ENCODE measurements at places on chromosomes 2 and 18.

DNA sequence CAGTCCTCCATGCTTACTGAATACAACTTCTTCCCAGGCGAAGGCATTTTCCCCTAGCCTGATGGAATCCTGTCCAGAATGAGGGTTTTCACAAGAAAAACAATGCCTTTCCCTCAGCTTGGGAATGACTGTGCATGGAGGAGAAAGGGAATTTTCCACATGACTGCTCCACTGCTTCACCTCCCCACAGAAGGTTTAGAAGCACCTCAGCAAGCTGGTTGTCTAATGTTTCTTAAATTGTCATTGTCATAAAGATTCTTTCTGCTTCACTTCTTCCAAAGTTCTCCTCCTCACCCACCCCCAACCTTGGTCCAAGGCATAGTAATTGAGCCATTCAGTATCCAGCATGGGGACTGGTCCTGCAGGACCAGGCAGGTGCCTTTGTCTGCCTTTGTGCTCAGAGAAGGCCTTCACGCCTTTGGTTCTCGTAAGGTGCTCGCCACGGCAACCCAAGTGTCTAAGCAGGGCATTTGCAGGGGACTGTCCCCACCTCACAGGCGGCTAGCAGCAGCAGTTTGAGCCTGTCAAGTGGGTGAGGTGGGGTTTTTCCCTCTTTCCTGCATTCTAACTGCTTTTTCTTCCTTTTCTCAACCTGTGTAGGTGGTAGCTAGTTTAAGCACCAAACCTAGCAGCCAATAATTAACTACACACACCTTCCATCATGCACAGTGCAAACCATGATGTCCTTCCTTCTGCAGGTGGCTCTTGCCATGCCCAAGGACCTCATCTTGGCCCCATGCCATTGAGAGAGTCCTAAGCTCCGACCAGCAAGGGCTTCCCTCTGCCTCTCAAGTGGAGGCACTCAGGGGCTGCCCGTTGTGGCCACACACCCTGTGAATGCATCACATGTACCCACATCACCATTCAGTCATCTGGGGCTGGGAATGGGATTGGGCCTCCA, 65.7 kb upstream of the BCL2L11 start:
- no peak for DNase-seq

DNA sequence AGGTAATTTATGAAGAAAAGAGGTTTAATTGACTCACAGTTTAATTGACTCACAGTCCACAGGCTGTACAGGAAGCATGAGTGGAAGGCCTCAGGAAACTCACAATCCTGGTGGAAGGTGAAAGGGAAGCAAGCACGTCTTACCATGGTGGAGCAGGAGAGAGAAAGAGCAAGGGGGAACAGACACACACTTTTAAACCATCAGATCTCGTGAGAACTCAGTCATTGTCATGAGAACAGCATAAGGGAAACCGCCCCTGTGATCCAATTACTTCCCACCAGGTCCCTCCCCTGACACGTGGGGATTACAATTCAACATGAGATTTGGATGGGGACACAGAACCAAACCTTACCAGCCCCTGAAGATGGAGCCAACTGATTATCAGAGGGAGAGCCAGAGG, 11.2 kb upstream of the PUM2 start:
- DNase-seq, result no peak

GRCh38 chr2:107412981-107413380, 413.7 kb upstream of the RGPD4 start:
- DNase-seq, result no peak

GRCh38 chr2:109339519-109339966, 210.5 kb downstream of the SH3RF3 start:
- DNase-seq, result no peak

DNA sequence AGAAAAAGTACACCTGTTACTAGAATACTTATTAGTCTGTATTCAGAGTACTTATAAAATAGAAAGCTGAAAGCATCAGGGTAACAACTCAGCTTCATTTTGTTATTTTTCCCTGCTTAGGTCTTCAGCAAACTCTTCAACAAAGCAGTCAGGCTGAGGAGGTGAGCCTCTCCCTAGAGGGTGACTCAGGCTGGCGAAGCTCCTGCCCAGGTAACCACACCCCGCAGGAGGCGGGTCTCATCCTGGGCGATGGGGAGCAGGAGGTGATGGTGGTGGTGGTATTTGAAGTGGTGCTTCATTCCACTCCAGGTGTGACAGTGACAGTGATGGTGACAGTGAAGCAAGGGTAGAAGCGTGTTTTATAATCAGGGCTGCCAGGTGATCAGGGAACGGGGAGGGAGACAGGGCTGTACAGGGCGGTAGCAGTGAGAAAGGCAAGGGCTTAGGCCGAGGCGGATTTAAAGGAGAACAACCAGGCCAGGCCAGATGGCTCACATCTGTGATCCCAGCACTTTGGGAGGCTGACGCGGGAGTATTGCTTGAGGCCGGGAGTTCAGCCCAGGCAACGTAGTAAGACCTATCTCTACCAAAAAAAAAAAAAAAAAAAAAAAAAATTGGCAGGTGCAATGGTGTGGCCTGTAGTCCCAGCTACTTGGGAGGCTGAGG, 127.1 kb downstream of the SOCS6 start:
- DNase-seq, result no peak

GRCh38 chr2:73963385-73964120, 21.2 kb upstream of the TET3 start:
- DNase-seq, result no peak

Measured in cortex of kidney (tissue), 1 donor.